Stimulated activated naive CD4-positive, alpha-beta T cell (primary cell): ENCODE measurements at places on chromosomes 13 and 19.

DNA sequence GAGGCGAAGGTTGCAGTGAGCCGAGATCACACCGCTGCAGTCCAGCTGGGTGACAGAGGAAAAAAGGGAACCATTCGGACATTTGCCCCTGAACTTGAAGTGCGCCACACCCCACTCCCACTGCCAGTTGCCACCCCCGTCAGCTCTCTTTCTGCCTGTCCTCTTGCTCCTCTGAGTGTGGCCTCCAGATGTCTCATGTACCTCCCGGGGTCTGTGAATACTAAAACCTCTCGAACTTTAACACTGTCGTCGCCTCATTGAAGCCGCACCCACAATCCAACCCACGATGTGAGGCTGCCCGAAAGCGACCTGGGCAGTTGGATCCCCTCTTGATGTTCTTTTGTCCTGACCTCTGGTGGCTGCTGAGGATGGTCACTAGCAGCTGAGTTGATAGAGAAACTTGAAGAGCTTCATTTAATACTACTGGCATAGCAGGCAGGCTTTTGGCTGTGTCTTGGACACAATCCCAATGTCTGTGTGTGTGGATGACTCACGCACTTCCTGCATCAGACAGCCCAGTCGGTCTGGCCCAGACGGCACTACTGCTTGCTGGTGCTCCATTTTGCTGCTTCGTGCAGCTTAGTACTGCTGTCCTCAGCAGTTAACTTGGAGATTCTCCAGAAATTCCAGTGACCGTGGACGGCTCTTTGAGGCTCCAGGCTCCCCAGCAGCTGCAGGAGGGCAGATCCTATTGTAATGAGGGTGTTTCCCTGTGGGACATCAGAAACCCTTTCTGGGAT lies 4.2 kb downstream of the FPR3 start:
- DNase-seq: no peak

DNA sequence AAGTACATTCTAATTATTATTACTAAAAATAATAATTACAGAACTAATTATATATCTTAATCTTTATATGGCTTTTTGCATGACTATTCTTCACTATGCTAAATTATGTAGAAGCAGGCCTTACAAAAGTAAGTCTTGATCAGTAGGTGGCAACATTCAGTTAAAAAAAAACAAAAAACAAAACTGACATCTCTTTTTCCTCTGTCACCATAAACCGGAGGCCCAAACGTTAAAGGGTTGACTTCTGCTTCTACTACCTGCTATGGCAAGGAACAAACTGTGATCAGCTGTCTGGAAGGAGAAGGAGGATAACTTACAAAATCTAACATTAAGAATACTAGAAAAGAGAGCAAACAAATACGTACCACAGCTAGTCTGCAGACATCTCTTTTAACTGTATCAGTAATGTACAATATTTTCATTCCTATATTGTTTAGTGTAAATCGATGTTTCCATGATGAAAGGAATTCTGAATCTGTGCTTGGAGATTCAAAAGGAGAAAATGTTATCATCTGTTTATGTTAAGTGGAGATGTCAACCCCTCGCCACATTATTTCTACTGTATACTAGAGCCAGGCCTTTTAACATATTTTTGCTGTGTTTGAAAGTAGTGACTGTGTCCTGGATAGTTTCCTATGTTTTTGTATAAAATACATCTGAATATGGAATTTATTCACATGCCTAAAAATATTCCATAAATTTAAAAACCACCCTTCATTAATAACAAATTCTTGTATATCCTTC lies 1525.4 kb downstream of the SLITRK1 start:
- no peak for DNase-seq

GRCh38 chr13:67299072-67299635 lies 69.0 kb upstream of the PCDH9 start:
- no peak for DNase-seq

GRCh38 chr19:18304458-18305310 lies 18.2 kb downstream of the LSM4 start:
- peak; percentile 72 for DNase-seq

- DNase-seq: no peak
Observed at GRCh38 chr13:102018716-102019115, 383.1 kb downstream of the FGF14 start.

GRCh38 chr19:40129425-40129824 lies 38.7 kb upstream of the ZNF780A start:
- DNase-seq: no peak

DNA sequence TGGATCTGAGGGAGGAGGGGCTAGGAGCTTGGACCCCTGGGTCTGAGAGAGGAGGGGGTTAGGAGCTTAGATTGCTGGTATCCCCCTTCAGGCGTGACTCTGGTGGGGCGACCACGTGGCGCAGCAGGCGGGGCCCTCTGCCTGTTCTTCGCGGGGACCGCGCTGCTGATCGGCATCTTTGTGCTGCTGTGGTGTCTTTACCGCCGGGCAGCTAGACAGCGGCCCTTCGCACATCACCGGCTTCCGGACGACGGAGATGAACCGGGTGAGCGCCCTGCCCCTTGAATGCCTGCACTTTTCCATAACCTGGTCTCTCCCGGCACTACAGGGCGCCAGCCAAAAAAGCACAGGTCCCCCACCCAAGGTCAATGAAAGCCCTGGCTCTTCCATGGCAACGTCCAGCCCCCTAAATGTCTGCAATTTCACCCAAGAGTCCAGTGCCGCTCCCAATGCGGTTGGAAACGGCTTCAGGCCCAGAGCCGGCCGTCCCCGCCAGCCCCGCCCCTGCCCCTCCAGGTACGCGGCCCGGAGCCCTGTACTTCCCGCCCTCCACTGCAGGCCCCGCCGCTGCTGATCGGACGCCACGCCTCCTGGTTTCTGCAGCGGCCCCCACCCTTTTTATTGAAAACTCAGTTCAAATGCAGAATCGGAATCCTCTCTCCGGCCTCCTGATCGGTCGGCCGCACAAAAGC lies 2.8 kb downstream of the GFY start:
- peak; percentile 26 for DNase-seq

- no peak for DNase-seq
Observed at GRCh38 chr13:22964245-22964966, 216.4 kb upstream of the SGCG start.

GRCh38 chr19:30666301-30666803 lies 294.2 kb downstream of the ZNF536 start:
- DNase-seq: peak; percentile 6

GRCh38 chr19:11073568-11073967 lies 15.7 kb upstream of the LDLR start:
- DNase-seq: no peak

GRCh38 chr13:58782736-58783135 lies 1151.2 kb downstream of the PCDH17 start:
- DNase-seq: no peak
